ENCODE measurements at places on chromosomes 3 and 15. TPM values are rescaled to one million over a fixed set of nuclear protein-coding genes. Genes with fewer than 3 reads are reported as not detected.

DNA sequence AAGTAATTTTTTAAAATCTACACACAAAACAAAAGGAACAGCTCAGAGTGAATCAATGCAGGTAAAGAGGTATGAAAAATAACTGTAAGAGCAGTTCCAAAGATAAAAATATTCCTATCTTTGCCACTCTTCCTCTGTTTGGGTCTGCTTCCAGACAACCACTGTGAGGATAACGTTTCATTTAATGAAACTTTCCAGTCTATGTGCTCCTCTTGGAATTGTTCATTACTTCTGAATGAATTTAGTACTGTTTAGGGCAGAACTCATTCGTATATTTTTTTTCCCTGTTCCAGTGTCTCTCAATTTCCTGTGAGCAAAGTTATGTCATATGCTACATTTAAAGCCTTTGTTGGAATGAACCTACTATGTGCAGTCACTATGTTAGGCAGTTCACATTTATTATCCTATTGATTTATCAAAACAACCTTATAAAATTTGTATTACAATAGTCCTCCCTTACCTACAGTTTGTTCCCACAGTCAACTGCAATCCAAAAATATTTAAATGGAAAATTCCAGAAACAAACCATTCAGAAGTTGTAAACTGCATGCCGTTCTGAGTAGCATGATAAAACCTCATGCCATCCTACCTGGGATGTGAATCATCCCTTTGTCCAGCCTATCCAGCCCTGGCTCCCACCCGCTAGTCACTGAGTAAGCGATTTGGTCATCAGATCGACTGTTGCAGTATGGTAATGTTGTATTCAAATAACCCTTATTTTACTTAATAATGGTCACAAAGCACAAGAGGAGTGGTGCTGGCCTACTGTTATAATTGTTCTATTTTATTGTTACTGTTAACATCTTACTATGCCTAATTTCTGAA lies 98.1 kb downstream of the TMCC1 start:
- H3K27ac ChIP-seq: no peak overlapping the region
- H3K36me3 ChIP-seq: no peaks in the 10 kb centered on the region
- no peaks in the 10 kb centered on the region for H3K27me3 ChIP-seq
- peaks cover 20% of the 10 kb centered on the region for H3K4me1 ChIP-seq
- no peak overlapping the region for H3K4me3 ChIP-seq
- no peak for DNase-seq

DNA sequence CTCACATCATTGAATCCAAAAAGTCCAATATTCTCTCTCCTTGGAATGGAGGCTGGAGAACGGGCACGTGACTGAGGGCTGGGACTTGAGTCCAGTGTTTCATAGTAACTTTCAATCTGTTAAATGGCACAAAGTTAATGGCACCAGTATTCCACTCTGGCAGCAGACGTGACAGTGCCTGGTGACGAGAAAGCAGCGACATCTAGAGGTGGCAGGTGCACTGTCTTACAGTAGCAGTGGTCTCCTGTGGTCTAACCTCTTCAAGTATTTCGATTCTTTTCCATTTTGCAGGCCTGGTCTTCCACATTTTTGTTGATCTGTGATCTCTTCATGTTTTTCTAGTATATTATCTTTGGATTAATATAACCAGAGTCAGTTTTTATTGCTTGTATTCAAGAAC lies 107.1 kb downstream of the OXSM start:
- no peaks in the 10 kb centered on the region for H3K27me3 ChIP-seq
- H3K4me1 ChIP-seq: peaks cover 4% of the 10 kb centered on the region
- DNase-seq: peak; percentile 23
- no peak overlapping the region for H3K27ac ChIP-seq
- H3K36me3 ChIP-seq: no peaks in the 10 kb centered on the region
- no peak overlapping the region for H3K4me3 ChIP-seq

DNA sequence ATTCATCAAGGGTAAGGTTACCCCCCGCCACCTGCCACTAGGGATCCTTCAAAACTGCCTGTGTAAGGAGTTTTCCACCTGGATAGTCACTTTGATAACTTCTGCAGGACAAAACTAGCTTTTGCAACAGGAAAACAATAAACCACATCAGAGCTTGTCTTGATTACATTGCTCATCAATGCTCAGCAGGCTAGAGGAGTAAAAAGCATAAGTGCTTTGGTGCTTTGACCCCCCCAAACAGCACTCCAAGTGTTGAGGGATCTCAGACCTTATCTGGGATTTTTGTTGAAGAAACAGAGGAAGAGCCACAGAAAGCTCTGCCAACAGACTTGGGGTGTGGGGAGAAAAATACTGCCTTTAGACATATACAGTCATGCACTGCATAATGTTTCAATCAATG lies 10.8 kb upstream of the PHLDB2 start:
- H3K4me1 ChIP-seq: peaks cover 7% of the 10 kb centered on the region

DNA sequence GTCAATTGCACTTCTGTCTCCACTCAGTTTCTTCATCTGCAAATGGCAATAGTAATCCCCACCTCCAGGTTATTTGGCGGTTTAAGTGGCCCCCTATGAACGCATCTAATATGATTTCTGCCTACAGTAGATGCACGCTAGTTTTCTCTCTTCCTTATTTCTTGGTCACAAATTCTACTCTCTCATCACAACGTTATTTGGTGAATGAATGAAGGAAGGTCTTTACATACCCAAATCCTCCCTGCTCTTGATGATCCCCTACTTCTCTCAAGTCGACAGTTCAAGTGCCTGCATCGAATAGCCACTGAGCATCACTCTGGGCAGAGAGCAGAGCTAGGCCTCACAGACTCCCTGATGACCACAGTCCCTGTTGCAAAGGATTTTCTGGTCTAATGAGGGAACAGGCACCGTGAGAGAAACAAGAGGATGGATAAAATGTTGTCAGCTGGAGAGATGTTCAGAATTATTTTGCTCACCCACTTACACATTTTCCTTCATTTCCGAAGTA lies 181.2 kb upstream of the SMAD3 start:
- H3K27me3 ChIP-seq: no peaks in the 10 kb centered on the region
- no peaks in the 10 kb centered on the region for H3K36me3 ChIP-seq
- peaks cover 2% of the 10 kb centered on the region for H3K4me1 ChIP-seq
- no peak overlapping the region for H3K27ac ChIP-seq

GRCh38 chr15:86555098-86555497 lies 475.4 kb downstream of the AGBL1 start:
- H3K4me3 ChIP-seq: no peak overlapping the region
- no peak for DNase-seq
- no peaks in the 10 kb centered on the region for H3K27me3 ChIP-seq
- no peaks in the 10 kb centered on the region for H3K4me1 ChIP-seq
- no peaks in the 10 kb centered on the region for H3K36me3 ChIP-seq

DNA sequence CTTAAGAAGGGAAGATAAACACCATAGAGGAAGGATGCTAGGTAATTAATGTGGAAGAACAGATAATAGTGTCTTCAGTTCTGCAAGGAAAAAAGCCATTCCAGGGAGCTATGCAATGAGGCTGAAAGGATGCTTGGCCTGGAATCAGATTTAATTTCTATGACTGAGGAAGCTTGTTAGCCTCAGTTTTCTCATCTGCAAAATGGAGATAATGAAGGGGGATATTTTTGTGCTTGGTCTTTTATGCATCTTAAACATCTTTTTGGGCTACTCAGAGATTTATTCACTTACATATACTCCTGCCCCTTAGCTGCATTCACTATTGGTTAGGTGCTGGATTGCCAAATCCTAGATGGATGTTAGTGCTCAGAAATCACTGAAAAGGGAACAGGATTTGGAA lies 16.7 kb downstream of the DNAJB11 start:
- H3K27ac ChIP-seq: no peak overlapping the region
- H3K4me1 ChIP-seq: peaks cover 20% of the 10 kb centered on the region
- DNase-seq: no peak
- peaks cover 15% of the 10 kb centered on the region for H3K36me3 ChIP-seq
- H3K27me3 ChIP-seq: no peaks in the 10 kb centered on the region
- no peak overlapping the region for H3K4me3 ChIP-seq

- no peaks in the 10 kb centered on the region for H3K36me3 ChIP-seq
- H3K27ac ChIP-seq: no peak overlapping the region
- DNase-seq: no peak
- H3K4me1 ChIP-seq: no peaks in the 10 kb centered on the region
Measured at GRCh38 chr15:73366766-73367623, 1.8 kb downstream of the HCN4 start.

GRCh38 chr15:93801206-93801605 lies 430.2 kb upstream of the MCTP2 start:
- no peaks in the 10 kb centered on the region for H3K4me1 ChIP-seq
- no peak overlapping the region for H3K27ac ChIP-seq
- H3K36me3 ChIP-seq: no peaks in the 10 kb centered on the region
- no peak overlapping the region for H3K4me3 ChIP-seq
- DNase-seq: no peak

GRCh38 chr3:39577541-39577940 lies 110.1 kb downstream of the MOBP start:
- no peaks in the 10 kb centered on the region for H3K4me1 ChIP-seq
- no peak for DNase-seq
- no peak overlapping the region for H3K27ac ChIP-seq
- no peaks in the 10 kb centered on the region for H3K36me3 ChIP-seq

DNA sequence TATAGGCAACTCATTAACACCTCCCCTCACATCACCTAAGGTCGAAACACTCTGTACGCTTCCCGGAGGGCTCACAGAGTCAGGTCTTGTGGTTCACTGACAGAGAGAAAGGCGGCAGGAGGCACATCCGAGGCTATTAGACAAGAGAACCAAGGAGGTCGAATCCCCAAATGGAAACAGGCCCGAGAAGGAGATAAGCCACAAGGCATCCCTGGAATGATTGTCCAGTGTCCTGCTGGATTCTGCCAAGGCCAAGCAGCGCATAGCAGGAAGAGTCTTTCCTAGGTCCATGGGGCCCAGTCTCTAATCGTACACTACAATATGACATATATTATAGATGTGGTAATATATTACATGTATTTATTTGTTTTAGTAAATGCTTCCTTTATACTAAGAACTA lies 58.5 kb downstream of the ANXA2 start:
- peaks cover 3% of the 10 kb centered on the region for H3K27me3 ChIP-seq
- H3K4me1 ChIP-seq: no peaks in the 10 kb centered on the region
- H3K4me3 ChIP-seq: no peak overlapping the region
- no peaks in the 10 kb centered on the region for H3K36me3 ChIP-seq
- no peak overlapping the region for H3K27ac ChIP-seq
- no peak for DNase-seq

GRCh38 chr3:125332504-125332903 lies 42.6 kb downstream of the ZNF148 start:
- no peak overlapping the region for H3K27ac ChIP-seq
- no peak for DNase-seq
- no peaks in the 10 kb centered on the region for H3K27me3 ChIP-seq
- H3K4me1 ChIP-seq: peaks cover 42% of the 10 kb centered on the region

GRCh38 chr3:149152420-149152819 lies 23.0 kb downstream of the HPS3 start:
- peaks cover 19% of the 10 kb centered on the region for H3K4me1 ChIP-seq
- H3K4me3 ChIP-seq: no peak overlapping the region
- peaks cover 22% of the 10 kb centered on the region for H3K36me3 ChIP-seq

DNA sequence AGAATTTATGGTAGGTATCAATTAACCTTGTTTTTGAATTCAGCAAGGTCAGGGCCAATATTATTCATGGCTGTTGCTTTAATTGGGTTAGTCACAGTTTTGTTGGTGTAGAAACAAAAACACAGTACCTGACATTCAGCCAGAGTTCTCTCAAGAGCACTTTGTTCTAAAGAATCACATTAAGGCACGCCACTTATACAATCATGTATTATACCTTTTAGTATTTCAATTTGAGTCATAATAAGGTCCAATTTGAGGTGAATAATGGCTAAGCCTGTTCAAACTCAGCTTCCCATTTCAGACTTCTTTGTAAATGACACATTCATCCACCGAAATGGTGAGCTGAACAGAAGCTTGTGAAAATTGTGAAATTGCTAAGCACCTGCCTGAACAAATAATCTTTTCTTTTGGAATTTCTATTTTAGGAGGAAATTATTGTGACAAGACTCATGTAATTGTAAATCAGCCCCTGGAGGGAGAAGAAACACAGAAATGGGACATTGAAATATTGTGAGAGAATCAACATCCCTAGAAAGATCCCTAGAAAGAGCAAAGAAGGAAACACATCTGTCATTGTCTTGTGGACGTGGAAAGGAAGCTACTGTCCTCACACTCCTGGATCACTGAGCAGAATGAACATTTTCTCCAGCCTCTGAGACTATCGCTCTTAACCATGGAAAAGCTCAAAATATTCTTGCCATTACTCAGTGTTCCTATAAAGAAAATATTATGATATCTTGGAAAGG lies 29.3 kb downstream of the RIOX2 start:
- H3K4me3 ChIP-seq: no peak overlapping the region
- peaks cover 6% of the 10 kb centered on the region for H3K4me1 ChIP-seq
- no peak for DNase-seq
- H3K36me3 ChIP-seq: peaks cover 29% of the 10 kb centered on the region
- H3K27ac ChIP-seq: peak overlapping the region; percentile 46

DNA sequence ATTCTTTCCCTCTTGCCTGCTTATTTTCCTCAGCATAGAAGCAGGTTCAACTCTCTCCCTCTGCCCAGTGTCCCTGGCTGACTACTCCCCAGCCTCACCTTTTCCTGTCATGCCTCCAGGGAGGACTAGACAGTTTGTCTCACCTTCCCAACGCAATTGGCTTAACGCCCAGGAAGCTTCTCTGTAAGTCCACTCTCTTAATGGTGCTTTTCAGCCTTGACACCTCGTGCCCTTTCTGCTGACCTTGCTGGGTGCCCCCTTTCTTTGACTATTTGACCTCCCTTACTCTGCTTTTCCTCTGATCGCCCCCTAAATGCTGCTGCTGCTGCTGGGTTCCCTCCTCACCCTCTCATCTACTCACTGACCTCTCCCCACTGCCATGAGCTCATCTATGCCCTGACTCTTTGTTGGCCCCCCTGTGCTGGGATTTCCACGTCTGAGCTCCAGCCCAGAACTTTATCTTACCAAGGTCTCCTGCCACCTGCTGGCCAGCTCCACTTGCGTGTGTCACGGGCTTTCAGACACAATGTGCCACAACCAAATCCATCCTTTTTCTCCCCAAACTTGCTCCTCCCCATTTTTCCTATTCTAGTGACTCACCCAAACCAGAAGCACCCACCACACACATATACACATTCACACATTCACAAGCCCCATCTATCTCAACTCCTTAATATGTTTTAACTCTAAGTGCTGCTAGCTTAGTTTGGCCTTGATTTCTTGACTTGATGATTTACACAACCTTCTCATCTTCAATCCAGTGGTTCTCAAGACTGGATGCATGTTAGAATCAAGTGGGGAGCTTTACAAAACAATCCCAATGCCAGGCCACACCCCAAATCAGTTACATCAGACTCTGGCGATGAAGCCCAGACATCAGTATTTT lies 16.6 kb downstream of the EPB42 start:
- peaks cover 8% of the 10 kb centered on the region for H3K4me1 ChIP-seq
- peaks cover 6% of the 10 kb centered on the region for H3K27me3 ChIP-seq
- H3K27ac ChIP-seq: no peak overlapping the region

SEMA5B gene
- not detected for total RNA-seq

CIP2A gene
- total RNA-seq: 44.9 TPM

NEO1 gene
- 3.1 TPM for total RNA-seq

HIGD2B gene
- total RNA-seq: 0.27 TPM

GOLGA8S gene
- 0.13 TPM for total RNA-seq

PTX3 gene
- not detected for total RNA-seq

SLC2A2 gene
- not detected for total RNA-seq

FMN1 gene
- total RNA-seq: 0.07 TPM

MB21D2 gene
- total RNA-seq: 3.1 TPM

ZNF662 gene
- 3.2 TPM for total RNA-seq

B3GALNT1 gene
- 3.2 TPM for total RNA-seq

Measured in activated CD8-positive, alpha-beta T cell treated with anti-CD3 and anti-CD28 coated beads for 36 hours (primary cell).